ENCODE measurements at places on chromosomes 13 and 19.

DNA sequence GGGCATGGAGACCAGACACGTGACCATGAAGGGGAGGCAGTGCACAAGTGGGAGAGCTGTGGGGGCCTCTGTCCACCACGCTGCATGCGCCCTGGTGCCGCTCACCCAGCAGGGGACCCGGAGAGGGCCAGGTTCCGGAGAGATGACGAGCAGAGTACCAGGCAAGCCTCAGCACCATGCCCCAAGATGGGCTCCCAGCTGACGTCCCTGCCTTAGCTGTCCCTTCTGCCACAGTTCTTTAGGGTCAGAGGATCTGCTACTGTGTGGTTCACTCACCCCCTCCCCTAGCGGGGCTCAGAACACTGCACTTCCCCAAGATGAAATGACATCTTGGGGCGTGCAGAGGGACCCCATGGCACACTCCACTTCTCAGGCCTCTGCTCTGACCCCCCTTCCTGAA, 9.6 kb upstream of the PRKD2 start:
- DNase-seq = no peak

- no peak for DNase-seq
These were observed 45.3 kb downstream of the ZNF626 start for GRCh38 chr19:20616071-20616470.

DNA sequence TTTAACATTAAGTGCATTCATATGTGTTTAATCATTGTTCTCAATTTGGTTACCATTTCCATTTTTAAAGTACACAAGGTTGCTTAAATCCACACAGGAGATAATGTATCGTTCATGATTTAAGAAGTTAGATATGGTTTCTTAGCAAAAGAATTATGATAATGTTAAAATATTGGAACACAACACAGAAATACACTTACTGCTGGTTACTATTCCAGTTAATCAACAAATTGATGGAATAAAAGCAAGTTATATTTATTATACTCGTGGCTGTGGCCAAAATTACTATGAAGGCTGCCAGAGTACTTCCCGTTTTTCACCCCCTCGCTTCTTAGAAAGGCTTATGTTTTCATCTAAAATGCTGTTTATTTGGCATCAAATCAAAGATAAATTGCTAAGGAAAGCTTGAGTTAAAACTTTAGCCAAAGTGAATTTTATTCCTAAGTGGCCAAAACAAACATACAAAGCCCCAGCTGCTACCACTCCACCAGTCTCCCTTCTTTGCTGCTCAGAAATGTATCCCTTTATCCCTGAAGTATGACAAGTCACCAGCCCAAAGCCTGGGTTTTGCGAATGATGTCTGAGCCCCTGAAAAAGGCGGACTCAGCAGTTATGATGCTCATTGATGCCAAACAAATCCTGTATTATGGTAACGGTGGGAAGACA, 27.7 kb downstream of the LCP1 start:
- no peak for DNase-seq

GRCh38 chr13:110044551-110045111, 258.2 kb upstream of the IRS2 start:
- DNase-seq = no peak

- no peak for DNase-seq
These were observed at the start of gene TBXA2R for GRCh38 chr19:3606690-3607289. TBXA2R (minus strand) TSS chr19:3606875; CDS start chr19:3600634, 6,241 bp downstream.

- no peak for DNase-seq
These were observed 12.3 kb upstream of the GGACT start for GRCh38 chr13:100600915-100601314.

GRCh38 chr19:18697680-18698079, 14.2 kb downstream of the CRTC1 start:
- no peak for DNase-seq

- no peak for DNase-seq
These were observed 50.5 kb downstream of the ATP7B start for GRCh38 chr13:51960766-51961165.

- no peak for DNase-seq
These were observed 184.2 kb downstream of the SLITRK6 start for GRCh38 chr13:85615031-85615430.

GRCh38 chr19:44662691-44663385, 8.4 kb upstream of the CEACAM19 start:
- DNase-seq = no peak

- peak; percentile 57 for DNase-seq
These were observed 1.5 kb downstream of the GNA11 start for GRCh38 chr19:3095441-3096191.

GRCh38 chr13:102693250-102693649, 1.6 kb downstream of the METTL21C start:
- DNase-seq = no peak

DNA sequence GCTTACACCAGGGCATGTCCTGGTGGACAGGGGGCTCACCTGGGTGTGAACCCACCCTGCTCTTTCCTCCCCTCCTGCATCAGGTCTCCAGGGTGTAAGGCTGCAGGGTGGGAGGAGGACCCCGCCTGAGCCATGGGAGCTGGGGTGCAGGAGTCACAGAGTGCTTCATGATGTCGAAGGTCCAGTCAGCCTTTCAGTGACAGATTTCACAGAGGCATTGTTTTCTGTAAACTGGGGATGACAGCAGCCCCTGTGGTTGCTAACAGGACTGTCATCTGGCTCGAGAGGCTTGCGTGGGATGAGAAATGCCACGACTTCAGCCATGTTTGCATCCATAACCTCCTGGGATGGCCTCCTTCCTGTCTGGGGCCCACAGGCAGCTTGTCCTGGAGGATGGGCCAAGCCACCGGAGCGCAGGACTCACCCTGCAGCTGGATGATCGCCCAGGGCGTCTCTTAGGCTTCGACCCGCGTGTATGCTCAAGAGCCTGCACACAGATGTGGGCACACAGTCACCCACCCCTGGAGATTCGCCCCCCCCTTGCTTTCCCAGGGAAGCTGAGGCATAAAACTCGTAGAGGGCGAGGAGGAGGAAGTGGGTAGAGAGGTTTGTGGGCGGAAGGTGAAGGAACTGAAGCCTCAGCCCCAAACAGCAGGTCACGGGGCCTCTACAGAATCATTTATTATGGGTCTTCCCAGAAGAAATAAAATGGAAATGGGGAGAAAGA, 4.9 kb downstream of the NANOS3 start:
- DNase-seq = no peak

DNA sequence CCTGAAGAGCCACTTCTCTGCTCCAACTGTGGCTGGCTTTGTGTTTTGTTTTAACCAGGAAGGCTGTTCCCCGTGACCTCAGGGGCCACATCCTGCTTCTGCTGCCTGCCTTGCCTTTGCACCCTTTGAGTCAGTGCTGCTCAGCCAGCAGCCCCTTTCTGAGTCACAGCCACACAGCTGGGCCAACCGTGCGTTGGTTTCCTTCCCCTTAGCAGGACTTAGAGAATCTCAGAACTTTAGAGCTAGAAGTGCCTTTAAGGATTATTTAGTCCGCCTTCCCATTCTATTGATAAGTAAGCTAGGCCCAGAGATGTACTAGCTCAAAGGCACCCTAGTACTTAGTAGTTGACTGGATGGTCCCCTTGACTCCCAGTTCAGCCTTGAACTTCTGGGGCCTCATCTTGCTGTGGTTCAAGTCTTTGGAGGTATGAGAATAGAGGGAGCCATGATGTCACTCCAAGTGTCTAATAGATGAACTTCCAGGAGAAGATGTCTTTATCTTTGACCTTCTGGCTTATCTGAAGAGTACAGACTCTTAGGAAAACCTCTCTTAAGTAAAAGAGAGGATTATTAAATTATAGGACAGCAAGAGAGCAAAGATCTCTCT, 8.0 kb downstream of the RGCC start:
- peak; percentile 86 for DNase-seq

DNA sequence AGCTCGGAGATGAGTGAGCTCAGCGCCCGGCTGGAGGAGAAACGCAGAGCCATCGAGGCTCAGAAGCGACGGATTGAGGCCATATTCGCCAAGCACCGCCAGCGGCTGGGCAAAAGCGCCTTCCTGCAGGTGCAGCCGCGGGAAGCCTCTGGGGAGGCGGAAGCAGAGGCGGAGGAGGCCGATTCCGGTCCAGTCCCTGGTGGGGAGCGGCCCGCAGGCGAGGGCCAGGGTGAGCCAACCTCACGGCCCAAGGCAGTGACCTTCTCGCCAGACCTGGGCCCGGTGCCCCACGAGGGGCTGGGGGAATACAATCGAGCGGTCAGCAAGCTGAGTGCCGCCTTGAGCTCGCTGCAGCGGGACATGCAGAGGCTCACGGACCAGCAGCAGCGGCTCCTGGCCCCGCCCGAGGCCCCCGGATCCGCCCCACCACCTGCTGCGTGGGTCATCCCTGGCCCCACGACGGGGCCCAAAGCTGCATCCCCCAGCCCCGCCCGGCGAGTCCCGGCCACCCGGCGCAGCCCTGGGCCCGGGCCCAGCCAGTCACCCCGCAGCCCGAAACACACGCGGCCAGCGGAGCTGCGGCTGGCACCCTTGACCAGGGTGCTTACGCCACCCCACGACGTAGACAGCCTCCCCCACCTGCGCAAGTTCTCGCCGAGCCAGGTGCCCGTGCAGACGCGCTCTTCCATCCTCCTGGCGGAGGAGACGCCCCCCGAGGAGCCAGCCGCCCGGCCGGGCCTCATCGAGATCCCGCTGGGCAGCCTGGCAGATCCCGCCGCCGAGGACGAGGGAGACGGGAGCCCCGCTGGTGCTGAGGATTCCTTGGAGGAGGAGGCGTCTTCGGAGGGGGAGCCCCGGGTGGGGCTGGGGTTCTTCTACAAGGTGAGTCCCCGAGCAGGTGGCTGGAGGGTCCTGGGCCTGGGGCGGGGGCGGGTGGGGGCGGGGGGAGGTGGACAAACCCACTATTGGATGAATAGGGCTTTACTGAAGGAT, 16.8 kb downstream of the XAB2 start:
- DNase-seq = no peak

- no peak for DNase-seq
These were observed 254.4 kb downstream of the DLEU7 start for GRCh38 chr13:50589139-50589538.

DNA sequence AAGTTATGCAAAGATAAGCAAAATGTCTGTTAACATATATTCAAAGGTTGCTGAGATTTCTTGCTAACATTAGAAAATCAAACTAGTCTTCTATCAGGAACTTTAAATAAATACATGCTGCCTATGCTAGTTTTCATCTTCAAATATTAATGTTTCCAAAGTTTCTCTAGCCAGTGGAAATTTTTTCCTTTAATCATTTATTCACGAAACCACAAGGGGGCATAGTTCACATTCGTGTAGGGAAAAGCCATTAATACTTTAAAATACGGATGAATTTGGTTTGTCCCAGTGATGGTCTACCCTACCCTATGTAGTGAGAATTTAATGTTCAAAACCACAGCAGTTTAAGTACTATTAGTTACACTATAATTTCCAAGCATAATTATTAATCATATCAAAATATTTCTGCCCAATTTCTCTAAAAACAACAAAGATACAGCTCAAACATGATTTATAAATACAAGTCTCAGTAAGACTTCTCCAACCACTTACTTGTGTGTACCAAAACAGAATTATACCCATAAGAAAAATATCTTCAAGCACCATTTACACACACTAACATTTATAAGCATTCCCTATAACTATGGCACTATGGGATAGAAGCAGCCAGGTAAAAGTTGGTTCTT, 16.2 kb downstream of the NUFIP1 start:
- DNase-seq = no peak

DNA sequence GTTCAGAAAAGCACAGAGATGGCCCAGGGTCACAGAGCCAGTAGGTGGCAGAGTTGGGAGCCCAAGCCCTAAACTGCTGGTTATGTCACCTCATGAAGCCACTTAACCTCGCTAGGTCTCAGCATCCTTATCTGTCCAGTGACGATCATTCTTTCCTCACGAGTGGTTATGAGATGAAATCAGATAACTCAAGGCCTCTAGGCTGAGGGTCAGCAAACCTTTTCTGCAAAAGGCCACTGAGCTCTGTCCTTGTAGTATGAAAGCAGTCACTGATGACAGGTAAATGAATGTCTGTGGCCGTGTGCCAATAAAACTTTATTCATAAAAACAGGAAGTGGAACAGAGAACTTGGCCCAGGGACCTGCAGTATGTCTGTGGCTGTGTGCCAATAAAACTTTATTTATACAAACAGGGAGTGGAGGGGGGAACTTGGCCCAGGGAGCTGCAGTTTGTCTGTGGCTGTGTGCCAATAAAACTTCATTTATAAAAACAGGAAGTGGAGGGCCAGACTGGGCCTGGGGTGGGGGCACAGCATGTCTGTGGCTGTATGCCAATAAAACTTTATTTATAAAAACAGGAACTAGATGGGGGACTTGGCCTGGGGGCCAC, 71.2 kb downstream of the GNG7 start:
- no peak for DNase-seq

DNA sequence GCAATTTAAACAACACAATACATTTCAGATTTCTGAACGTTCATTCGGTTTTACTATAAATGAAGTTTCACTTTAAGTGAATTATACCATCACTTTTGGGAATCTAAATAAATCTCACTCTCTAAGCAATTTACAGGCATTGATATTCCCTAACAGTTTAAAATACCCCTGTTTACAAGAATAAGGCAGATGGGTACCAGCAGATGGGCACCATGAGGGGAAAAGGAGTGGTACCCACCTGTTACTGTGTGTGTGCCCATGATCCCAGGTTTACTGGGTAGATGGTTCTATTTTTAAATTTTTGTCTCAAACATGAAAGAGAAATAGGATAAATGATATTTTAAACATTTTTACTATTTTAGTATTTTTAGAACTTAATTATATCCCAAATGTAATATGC, 212.9 kb downstream of the PCDH9 start:
- no peak for DNase-seq

DNA sequence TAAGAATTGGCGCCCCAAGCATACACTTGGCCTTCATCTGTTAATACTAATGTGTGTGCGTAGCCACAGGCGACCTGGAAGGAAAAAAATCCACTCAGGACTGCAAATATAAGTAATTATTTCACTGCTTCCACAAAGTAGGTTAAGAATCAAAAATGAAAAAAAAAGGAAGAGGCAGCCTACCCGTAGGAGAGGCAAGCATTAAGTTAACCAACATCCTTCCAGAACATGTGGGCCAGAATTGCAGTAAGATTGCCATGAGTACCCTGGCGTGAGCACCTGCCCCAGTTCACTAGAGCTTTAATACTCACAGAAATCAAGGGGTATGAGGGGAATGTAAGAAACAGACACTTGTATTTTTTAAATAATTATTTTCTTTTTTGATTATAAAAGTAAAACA, 22.2 kb downstream of the RCBTB2 start:
- no peak for DNase-seq

- no peak for DNase-seq
These were observed 27.6 kb downstream of the MYO9B start for GRCh38 chr19:17103177-17103576.

Measured in stimulated activated CD8-positive, alpha-beta memory T cell treated with anti-CD3 and anti-CD28 coated beads, Interleukin-7, amount 100 ng/mL, for 4 hours (primary cell).